ENCODE measurements at places on chromosomes 1 and 21.

DNA sequence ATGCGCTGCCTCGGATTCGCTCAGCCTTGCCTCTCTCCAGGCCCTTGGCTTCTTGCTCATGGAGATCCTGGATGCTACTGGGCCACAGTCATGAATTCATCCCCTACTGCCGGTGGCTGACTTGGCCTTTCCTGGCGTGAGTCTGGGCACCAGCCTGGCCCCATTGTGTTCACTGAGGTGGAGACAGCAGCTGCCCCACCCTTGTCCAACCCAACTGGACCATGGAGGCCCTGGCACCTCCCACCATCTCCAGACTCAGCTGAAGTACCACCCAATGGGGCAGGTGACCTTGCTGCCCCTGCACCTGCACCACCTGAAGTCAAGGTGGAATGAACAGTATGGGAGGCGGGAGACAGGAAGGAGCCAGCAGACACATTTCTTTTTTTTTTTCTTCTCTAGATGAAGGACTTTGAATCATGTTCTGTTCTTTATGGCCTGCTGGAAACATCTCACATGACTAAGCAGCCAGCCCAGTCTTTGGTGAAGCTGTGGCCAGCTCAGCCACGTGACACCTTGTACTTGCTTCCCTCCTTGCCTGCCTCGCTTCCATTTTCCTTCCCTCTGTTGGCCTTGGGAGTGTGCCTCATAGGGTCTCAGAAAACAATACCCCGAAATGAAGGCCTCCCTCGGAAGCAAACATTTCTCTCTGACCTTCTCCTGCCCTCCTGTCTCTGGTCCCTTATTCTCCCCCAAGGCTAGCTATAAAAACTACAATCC, 3.8 kb upstream of the SLC30A2 start:
- no peak for DNase-seq

DNA sequence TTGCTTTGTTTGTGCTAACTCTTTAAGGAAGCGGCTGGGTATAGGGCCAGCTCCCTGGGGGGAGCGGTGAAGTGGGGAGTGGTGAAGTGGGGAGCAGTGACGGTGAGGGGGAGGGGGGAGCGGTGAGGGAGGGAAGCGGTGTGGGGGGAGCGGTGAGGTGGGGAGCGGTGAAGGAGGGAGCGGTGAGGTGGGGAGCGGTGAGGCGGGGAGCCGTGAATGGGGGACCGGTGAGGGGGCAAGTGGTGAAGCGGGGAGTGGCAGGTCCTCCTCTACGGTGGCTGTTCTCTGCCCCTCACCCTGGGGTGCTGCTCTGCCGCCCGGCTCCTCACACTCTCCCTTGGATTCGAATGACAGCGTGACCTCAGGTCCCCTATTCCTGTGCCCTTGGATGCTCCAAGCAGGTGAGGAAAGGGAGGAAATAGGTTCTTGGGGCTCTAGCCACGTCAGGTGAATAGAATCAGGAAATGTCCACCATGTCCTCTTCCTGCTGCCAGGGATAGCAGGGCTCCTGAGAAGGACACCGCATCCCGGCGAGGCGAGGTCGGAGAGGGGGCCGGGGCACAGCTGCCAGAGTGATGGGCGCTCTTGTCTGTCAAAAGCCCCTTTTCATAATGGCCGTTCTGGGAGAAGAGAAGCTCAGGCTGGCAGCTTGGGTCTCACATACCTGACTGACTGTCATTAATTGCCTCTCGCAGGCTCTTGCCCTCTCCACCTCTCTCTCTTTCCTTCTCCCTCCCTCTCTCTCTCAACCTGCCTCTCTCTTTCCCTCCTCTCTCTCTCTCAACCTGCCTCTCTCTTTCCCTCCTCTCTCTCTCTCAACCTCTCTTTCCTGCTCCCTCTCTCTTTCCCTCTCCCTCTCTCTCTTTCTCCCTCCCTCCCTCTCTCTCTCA, 134.2 kb downstream of the PGBD5 start:
- no peak for DNase-seq

GRCh38 chr1:23354245-23354644, 10.2 kb upstream of the HNRNPR start:
- no peak for DNase-seq

DNA sequence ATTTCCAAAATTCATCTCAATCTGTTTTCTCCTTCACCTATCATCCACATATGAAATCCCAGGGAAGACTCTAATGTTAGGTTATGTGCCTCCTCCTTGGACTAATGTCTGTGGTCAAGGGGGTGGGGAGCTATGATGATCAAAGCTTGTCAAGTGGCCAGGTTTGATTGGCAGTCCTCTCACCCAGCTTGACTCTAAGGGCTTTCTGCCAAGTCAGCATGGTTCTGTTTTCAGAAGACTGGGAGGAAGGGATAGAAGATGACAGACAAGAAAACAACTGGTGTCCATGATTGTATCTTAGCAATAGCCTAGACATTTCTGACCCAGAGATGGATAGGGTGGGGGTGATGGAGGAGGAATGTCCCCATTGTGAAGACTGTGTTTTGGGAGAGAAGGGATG, 9.1 kb upstream of the THEM5 start:
- no peak for DNase-seq

DNA sequence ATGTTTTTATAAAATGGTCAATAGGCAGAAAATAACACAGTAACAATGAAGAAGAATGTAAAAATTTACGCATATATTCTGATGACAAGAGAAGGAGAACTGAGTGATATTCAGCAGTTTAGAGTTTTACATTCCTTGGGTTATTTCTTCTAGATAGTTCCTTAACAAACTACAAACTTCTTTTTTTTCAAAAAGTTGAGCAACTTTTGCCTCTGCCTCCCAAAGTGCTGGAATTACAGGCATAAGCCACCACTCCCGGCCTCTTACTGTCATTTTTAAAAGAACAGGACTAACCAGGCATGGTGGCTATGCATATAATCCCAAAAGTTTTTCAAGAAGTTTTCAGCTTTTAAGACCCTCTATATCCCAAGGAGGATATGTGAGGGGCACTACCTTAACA, 32.9 kb downstream of the ARNT start:
- DNase-seq = no peak

- DNase-seq = no peak
Measured at GRCh38 chr1:176847052-176847451, 317.5 kb downstream of the ASTN1 start.

GRCh38 chr1:101653482-101653946, 343.2 kb downstream of the OLFM3 start:
- no peak for DNase-seq

- no peak for DNase-seq
Measured at GRCh38 chr1:45394342-45394741, 54.1 kb upstream of the MUTYH start.

- DNase-seq = no peak
Measured at GRCh38 chr1:26690576-26691031, 5.2 kb upstream of the ARID1A start.

- no peak for DNase-seq
Measured at GRCh38 chr1:116804736-116805135, 50.5 kb downstream of the CD2 start.

- no peak for DNase-seq
Measured at GRCh38 chr1:240672132-240672811, 60.3 kb upstream of the GREM2 start.

DNA sequence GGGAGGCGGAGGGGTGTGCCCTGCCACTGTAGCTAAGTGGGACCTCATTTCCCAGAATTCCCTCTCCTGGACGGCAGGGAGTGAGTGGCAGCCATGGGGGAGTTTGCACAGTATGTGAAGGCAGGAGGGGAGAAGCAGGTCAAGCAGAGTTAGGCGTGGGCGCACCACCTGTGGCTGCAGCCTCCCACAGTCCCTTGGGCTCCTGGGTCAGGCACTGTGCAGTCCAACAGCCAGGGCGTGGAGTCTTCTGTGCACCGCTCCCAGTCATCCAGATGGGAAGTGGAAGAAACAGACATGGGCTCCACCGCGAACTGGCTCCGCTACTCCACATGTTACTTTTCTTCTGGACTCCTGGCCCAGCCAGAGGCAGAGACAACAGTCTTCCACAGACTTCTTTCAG, 85.4 kb upstream of the TIAM1 start:
- DNase-seq = no peak

DNA sequence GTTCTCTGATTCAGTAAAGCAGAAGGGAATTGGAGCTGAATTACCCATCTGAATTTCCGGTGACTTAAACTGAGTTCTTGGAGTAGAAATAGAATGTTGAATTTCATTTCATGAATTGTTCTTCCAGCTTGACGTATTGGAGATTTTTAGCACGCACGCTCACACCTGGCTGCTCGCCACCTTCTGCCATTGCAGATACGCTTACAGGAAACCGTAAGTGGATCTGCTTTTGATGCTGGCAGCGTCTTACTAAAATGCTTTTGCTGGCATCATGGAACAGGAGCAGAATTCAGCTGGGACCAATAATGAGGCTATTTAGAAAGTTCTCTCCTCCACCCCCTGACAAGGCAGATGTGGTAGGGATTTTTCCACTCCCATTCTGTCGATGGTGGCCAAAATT, 17.7 kb upstream of the ELAVL4 start:
- no peak for DNase-seq

- DNase-seq = no peak
Measured at GRCh38 chr1:109816175-109816811, 52.6 kb upstream of the EPS8L3 start.

DNA sequence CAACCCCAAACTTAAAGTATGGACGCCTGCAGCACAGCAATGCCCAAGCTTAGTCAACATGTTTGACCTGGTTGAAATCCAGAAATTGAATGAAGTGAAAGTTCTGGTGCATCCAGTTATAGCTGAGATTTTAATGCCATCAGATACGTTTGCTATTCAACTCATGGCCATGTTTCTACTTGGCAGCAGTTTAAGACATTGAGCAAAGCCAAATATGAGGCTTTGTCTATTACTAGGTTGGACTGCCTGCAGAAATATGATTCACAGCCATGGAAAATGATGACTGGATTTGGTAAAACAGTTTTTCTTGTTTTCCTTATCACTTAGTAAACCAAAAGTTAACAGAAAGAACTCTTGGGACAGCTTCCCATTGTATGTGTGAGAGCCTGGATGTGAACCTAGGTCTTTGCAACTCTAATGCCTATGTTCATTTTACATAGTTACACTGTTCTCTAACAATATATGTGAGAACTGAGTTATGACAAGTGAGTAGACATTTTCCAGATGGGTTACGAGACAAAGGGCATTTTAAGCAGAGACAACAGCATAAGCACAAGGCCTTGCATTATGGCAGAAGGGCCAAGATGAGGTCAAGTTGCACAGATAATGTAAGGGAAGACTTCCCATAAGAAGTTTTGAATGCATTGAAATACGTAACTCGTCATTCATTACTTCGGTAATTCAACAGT, 32.4 kb upstream of the MYSM1 start:
- DNase-seq = no peak

DNA sequence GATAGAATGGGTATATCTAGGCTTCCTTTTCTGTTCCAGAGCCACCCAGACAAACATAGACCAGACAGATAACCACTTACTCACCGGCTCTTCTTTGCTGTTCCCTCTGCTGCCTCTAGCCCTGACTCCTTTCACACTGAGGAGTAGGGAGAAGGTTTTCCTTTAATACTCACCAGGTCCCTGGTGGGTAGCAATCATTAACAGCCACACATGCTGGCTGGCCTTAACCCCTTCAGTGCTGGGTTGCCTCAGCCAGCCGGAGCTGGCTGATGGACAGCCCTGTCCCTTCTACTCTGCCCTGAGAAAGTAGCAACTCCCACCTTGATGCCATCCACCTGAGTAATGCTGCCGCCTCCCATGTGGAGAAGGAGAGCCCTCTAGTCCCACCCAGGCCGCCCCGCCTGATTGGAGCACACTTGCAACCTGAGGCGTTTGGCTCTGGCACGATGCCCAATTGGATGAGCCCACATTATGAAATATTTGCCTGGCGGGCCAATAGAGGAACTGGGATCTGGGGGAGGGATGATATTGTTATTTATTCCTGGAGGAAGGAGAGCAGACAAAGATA, 71.6 kb downstream of the PLEKHA6 start:
- no peak for DNase-seq

DNA sequence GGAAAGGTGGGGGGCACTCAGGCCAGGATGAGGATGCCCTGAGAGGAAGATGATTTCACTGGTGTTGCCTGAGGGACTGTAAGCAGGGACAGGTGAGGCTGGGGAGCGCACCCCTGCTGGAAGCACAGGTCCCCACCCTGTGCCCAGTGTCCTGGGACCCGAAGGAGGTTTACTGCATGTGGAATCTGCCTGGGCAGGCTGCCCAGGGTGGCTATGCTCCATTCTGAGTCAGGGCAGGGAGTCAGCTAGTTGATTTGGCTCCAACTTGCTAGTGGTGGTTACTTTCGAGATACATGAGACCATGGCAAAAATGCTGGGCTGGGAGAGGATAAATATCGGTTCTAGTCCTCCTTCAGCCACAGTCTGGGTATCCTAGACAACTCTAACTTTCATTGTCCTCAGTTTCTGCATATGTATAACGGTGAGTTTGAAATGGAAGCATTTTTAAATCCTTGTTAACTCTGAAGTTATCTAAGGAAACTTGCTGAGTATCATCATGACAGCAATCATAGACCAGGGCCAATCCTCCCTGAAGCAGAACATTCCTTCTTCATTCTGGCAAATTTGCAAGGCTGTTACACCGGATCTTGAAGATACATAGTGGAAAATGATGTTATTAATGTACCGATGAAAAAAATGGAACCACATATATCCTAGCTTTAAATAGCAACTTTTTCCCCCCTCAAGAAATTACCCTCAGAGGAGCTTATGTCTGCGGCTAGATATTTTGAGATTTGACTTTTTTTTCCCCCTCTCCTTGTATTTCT, 7.7 kb downstream of the TLR5 start:
- DNase-seq = no peak

DNA sequence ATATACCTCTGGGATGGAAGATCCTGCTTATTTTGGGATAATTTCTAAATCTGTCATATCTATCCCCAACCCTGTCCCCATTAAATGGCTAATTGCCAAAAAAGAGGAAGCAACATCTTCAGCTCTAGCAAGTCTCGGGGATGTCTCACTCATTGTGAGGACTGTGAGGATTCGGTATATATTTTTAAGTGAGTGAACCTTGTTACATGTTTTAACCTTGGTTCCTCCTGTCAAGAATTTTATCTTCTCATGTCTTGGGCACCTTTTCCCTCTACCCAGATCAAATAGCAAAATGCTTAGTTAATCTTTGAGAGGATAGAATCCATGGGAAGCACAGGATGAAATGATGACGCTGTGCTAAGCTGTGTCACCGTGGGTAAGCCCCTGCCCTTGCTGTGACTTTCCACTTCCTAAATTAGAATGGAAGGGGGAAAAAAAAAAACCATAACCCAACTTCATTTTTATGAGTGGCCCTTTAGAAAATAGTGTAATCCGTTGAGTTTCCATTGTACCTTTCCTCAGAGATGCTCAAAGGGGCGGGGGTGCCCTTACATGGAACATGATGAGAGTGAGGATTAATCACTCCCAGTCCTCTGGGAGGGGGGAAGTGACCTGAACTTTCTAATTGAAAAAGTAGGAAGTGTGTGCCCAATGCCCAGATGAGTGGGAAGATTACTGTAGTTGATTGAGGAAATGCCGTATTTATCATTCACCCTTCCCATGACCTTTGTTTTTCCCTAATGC, 7.6 kb downstream of the ATP1A1 start:
- DNase-seq = no peak

All from stimulated activated CD8-positive, alpha-beta memory T cell treated with anti-CD3 and anti-CD28 coated beads, Interleukin-7, amount 100 ng/mL, for 24 hours (primary cell).